ENCODE measurements at places on chromosomes 7 and 10.
A peak's percentile ranks its signal among the peaks of the same experiment; 100 is the strongest.

- DNase-seq, result no peak
Observed at GRCh38 chr10:62109587-62110293, 158.9 kb downstream of the RTKN2 start.

GRCh38 chr7:67738958-67739357 is 742.3 kb downstream of the TYW1 start:
- DNase-seq, result peak; percentile 75

GRCh38 chr10:117165538-117166417 is 27.7 kb upstream of the VAX1 start:
- peak; percentile 40 for DNase-seq

GRCh38 chr10:123529146-123529760 is 136.9 kb upstream of the GPR26 start:
- DNase-seq, result no peak

DNA sequence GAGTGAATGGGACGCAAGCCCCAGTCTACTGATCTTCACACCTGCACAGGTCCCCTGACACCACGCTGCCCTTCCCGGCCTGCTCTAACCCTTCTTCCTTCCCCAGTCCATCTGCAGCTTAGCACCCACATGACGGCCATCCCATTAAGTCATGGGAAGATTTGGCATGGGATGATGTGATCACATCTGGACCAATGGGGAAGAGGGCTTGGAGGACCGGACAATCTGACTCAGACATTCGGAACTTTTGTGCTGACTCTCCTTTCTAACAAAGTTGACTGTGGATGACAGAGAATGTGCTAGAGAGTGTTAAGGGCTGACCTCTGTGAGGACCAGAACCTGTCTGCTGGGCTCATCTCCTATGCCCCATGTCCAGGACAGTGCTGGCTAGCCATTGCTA is 15.6 kb downstream of the CXCL12 start:
- DNase-seq, result peak; percentile 62
